Cortex of kidney (tissue), 1 donor: ENCODE measurements at places on chromosomes 6 and 20.

- DNase-seq, result no peak
These were observed 2.3 kb upstream of the SOX18 start for GRCh38 chr20:64051561-64052325.

DNA sequence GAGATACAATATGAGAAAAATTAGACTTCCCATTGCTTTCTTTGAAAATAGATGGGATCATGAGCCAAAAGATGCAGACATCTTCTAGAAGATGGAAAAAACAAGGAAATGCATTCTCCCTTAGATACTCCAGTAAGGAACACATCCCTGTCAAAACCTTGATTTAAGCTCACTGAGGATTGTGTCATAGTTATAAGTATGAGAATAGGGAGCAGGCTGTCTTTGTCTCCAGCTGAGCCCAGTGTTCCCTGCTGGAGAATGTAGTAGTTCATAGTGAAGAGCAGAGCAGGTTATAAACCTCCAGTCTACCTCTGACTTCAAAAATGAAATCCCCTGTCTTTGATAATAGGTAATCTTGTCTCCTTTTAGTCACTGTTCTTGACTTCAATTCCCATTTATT is 589.9 kb downstream of the PHF3 start:
- no peak for DNase-seq

- DNase-seq, result no peak
These were observed 208.1 kb downstream of the TINAG start for GRCh38 chr6:54516321-54516720.

DNA sequence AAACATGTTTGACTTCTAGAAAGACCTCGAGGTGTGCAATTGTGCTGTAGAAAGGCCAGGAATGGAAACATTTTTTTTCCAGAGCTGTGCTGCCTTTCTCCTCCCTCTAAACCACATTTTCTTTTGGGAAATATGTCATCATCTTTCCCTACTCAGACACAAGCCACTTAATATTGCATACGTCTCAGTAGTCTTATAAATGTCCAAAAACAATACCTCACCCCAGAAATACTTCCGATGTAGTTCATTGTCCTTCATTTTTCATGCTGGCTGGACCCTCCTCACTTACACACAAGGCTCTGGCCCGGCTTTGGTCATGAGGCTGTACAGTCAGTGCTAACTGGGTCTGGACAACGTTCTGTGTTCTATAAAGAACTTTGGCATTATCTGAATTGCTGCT is 126.4 kb downstream of the SCML4 start:
- DNase-seq, result no peak

- no peak for DNase-seq
These were observed 62.7 kb downstream of the SLC24A3 start for GRCh38 chr20:19275038-19275629.

GRCh38 chr6:23280437-23280836 is 711.1 kb downstream of the HDGFL1 start:
- no peak for DNase-seq
